Stimulated activated CD4-positive, alpha-beta T cell treated with anti-CD3 and anti-CD28 coated beads, Interleukin-15, amount 100 ng/mL, for 48 hours (primary cell): ENCODE measurements at places on chromosomes 1 and 21.

GRCh38 chr1:46437723-46438122 lies 43.6 kb downstream of the FAAH start:
- no peak for DNase-seq

- DNase-seq, result no peak
These were observed 136.8 kb upstream of the SPAG17 start for GRCh38 chr1:118321840-118322239.

DNA sequence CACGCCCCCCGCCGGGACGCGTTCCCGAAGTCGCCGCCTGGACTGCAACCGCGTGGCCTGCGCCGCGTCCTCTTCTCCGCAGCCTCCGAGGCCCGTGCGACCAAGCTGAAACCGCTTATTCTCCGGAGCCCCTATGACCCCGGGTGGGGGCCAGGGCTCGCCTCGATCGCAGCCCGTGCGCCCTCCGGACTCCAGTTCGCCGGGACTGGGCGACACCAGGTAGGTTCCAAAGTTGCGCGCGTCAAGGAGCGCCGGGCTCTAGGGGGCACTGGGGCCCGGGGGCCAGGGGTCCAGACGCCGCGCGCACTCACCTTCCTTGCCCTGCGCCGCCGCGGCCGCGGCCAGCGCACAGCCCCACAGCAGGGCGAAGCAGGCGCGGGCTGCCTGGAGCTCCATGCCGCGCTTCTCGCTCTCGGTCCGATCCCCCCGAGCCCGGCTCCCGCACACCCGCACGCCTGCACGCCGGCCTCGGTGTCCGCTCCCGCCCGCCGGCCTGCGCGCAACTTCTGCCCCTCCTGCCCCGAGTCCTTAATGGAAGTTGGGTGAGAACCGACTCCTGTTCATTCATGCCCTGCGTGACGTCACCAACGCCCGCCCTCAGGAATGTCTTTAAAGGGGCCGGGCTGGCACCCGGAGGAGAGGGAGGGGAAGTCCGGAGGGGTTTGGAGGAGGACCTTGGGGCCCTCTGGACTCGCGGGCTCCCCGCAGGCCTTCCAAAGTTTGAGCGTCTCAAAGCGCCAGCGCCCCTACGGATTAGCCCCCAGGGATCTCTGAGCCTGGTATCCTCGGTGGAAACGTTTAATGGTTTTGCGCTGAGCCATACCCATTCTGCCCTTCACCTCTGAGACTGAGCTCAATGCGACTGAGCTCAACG lies at the start of gene EPHA2:
Gene EPHA2, minus strand, starts transcription at position 533 of the 874 bp plus-strand sequence. Its CDS starts 137 bp downstream, at position 396.
- no peak for DNase-seq

DNA sequence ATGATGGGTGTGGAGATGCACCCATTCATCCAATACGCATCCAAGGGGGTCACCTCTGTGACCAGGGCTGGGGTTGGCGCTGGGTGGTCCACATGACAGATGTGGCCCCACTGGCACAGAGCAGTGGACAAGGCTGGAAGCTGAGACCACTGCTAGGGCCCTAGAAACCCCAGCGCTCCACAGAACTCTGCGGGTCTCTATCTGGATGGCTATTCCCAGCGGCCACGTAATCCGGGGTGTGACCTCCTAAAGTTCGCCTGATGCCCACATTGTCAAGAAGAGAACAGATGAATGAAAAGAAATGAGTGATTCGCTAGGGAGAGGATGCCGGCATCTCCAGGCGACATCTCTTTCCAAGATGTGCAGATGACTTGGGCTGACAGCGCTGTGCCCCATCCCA lies 55.2 kb downstream of the PRDM15 start:
- DNase-seq, result no peak

DNA sequence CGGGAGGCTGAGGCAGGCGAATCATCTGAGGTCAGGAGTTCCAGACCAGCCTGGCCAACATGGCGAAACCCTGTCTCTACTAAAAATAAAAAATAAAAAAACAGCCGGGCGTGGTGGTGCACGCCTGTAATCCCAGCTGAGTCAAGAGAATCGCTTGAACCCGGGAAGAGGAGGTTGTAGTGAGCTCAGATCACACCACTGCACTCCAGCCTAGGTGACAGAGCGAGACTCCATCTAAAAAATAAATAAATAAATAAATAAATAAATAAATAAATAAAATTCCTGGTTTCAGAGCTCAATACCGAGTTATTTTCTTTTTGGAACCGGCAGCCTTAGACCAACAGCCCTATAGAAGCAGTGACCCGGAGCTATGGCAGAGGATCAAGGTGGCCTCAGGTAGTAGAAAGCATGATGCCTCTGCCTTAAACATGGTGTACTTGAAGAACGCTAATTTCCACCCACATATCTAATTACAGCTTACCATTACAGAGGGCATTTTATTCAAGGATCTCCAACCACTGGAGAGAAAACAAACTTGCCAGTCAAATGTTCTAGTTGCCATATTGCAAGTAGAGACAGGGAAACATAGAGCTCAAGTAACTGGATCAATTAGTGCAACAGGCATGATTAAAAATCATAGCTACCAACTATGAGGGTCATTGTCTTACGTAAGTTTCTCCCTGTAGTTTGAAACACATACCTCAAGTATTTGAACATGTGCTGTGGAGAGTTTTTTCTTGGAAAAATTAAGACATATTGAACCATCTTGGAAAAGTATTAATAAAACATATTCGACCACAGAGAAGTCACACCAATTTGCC lies 2.0 kb upstream of the ENAH start:
- DNase-seq, result no peak

- DNase-seq, result no peak
These were observed 205.5 kb downstream of the KCNJ6 start for GRCh38 chr21:37710546-37711285.

- no peak for DNase-seq
These were observed 138.8 kb upstream of the RUNX3 start for GRCh38 chr1:25068829-25069228.

DNA sequence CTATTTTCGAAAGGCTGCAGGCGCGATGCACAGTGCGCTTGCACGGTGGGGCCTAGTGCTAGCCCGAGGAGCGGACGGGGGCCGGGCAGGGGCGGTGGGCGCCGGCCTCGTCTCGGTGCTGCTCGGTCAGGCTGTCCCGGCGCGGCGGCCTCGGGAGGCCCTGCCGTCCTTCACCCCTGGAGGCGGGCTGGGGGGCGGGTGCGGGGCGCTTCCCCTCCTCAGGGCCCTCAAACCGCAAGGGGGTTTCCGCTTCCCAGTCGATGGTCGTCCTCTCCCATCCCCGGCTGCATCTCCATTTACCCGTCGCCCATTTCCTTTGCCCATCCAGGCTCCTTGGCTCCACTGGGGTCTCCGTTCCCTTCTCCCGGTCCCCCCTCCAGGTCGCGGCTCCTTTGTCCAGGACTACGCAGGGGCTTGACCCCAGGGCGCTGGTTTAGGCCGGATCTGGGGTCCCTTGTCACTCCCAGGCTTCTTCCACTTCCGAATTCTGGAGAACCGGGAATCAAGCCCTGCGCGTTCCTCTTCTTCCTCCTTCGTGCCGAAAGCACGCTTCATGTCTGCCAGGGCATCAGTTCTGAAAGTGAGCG lies 196.3 kb upstream of the LMO4 start:
- DNase-seq, result no peak

DNA sequence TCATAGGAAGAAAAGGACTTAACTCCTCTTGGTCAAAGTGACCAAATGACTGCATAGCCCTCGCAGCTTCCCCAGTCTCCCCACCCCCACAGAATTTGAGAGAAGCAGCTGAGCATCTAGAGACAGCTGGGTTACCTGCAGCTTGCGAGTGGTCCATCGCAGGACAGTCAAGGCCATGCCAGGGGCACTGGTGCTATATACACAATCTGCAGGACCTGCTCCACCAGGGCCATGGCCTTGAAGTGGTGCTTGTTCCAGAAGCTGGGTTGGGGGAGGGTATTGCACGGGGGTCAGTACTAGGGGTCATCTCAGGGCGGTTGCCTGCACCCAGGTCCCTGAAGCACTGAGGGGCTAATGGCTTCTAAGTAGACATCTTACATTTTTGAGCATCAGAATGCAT lies 10.4 kb downstream of the MRTO4 start:
- DNase-seq, result no peak

DNA sequence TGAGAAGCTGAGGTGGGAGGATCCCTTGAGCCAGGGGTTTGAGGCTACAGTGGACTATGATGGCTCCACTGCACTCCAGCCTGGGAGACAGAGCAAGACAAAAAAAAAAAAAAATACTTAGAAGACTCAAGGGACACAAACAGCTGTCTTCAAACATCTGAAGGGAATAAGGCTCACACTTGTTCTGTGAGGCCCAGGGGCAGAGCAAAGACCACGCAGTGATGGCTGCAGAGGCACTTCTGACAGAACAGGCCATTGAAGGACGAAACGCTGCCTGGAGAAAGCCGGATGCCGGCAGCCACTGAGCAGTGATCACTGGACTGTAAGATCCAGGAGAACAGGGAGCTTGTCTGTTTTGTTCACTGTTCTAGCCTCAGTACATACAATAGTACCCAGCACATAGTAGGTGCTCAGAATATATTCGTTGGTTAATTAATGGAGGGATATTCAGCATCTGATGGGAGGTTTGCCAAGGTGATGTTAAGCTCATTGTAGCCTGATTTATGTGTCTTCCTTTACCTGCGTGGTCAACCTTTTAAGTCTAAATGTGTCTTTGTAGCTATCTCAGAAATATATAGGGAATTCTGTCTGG lies 12.1 kb upstream of the NDC1 start:
- DNase-seq, result no peak

DNA sequence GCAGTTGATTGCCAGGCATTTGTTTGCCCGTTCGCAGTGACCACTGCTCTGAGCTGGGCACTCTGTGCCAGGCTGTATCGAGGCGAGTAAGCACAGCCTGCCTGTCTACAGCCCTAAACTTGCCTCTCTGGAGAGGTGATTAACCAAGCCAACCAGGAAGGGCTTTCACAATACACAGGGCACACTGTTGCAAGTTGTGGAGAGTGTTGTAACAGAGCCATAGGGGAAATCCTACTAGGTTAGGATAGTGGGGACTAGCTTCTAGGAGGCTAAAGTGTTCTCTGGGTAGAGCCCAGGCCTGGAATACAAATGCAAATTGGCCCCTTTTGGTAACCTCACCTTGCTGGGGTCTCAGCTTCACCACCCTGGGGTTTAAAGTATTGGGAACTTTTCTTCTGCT lies 23.8 kb downstream of the PRDM2 start:
- no peak for DNase-seq

- no peak for DNase-seq
These were observed 2.1 kb downstream of the RIPK4 start for GRCh38 chr21:41764558-41765419.

- no peak for DNase-seq
These were observed 143.3 kb downstream of the CTH start for GRCh38 chr1:70554341-70554740.

DNA sequence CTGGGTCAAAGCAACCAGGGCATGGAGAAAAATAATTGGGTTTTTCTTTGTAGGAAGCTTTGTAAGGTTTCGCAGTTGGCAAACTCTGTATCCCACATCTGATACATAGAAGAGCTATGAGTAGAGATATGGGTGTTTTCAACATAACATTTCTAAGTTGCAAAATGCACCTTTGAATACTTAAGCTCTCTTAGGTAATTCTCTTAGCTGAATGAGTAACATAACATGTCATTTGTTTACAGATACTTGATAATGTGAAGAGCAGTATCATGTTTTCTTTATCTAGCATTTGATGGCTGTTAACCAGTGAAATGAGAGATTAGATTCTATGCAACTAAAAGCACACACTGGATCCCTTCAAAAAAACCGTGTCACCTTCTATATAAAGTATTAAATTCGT lies 21.6 kb downstream of the RAVER2 start:
- no peak for DNase-seq

DNA sequence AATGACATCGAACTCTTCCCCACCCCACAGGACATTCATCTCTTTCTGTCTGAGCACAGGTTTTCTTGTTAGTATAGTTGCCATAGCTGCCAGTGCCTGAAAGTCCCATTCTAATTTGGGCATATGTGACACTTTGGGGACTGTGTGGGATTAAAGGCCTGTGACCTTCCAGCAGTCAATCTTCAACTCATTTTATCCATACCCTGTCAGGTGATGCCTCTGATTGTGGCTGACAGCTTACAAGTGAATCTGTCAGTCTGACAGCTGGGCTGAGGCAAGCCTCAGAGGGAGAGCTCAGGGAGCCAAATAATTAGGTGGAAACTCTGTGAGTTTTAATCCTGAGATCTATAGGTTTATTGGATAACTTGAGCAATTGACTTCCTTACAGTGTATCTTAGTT lies 29.6 kb downstream of the ZCCHC17 start:
- no peak for DNase-seq

GRCh38 chr1:15706751-15707150 lies 22.6 kb downstream of the PLEKHM2 start:
- DNase-seq, result no peak

- no peak for DNase-seq
These were observed 1.3 kb downstream of the COL24A1 start for GRCh38 chr1:86155051-86155806.

- DNase-seq, result no peak
These were observed 141.0 kb upstream of the HP1BP3 start for GRCh38 chr1:20928146-20928545.

DNA sequence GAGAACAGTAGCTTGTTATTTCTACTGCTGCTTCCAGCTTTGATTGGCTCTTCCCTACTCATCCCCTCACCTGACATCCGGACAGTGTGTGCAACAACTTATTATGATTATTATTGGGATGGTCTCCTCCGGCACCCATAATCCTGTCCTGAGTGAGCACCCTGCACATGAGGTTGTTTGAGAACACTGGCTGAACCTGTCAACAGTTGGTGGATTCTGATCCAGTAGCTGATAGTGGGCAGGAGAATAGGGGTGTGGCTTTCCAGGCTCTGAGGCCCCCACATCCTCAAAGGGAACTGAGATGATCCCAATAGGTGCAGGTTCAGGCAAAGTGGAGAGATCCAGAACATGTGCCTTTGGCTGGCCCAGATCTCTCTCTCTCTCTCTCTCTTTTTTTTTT lies 60.5 kb downstream of the RUNX1 start:
- DNase-seq, result no peak

- no peak for DNase-seq
These were observed 264.3 kb upstream of the PLD5 start for GRCh38 chr1:242788771-242789170.

- no peak for DNase-seq
These were observed 98.6 kb upstream of the KRTAP19-8 start for GRCh38 chr21:31136891-31137290.

DNA sequence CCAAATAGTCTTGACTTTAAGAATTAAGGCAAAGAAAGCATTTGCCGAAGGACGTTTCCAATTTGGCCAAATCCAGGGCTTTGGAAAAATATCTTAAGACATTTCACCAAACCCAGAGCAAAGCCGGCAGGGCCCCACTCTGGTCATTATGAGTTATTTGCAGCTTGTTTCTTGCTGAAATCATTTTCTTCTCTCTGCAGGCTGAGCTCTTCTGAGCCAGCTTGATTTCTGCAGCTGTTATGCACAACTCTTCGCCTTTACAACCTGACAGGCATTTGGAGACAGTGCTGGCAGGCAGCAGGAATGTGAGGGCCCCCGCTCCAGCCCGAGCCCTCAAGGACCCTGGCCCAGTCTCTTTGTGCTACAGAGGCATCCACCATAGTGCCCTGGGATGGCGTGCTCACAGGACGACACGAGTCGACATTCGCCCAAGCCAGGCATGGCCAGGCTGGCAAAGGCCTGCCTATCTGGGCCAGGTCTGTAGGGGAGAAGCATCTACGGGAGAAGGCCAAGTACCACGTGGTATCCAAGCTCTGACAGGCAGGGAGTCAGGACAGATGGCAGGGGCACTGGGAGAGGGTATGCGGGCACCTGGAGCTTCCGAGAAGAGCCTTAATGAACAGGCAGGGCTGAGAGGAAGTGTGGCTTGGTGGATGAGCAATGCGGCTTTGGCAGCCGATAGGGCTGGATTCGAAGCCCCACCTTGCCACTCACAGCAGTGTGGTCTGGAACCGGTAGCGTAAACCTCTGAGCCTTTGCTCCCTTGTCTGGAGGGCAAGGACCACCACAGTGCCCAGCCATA lies 32.3 kb downstream of the SYF2 start:
- DNase-seq, result no peak
